ENCODE measurements at places on chromosomes 7 and 10.

DNA sequence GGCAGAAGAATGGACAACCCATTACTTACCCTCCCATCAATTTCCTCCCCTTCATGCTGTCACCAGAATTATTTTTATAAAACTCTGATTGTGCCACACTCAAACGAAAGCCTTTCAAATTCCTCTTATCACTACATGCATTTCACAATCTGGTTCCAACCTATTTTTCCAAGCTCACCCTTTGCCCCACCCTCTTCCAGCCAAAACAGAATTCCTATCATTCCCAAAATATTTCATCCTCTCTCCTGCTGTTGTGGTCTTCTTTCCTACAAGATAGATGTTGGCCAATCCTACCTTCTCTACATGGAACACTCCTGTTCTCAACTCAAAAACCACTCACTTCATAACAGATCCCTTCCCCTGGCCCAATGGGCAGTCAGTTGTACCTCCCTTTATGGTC is 111.5 kb downstream of the ELAPOR2 start:
- no peak for DNase-seq

GRCh38 chr10:95896071-95896850 is 11.5 kb upstream of the CC2D2B start:
- DNase-seq = no peak

DNA sequence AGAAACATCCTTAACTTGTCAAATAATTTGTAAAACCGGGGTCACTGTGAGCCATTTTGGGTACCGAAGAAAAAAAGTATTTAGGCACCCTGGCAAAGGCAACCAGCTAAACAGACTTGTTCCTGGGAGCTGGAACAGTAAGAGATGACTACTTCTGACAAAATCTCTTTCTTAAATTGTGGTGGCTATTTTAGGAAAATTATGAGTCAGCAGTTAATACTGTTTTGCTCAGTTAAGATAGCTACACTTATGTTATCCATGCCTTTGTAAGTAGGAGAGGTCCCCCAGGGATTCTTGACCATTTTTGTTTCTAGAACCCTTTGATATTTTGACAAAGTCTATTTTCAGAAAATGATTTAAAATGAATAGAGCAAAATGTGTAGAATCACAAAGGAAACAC is 68.7 kb downstream of the TAX1BP1 start:
- DNase-seq = no peak

DNA sequence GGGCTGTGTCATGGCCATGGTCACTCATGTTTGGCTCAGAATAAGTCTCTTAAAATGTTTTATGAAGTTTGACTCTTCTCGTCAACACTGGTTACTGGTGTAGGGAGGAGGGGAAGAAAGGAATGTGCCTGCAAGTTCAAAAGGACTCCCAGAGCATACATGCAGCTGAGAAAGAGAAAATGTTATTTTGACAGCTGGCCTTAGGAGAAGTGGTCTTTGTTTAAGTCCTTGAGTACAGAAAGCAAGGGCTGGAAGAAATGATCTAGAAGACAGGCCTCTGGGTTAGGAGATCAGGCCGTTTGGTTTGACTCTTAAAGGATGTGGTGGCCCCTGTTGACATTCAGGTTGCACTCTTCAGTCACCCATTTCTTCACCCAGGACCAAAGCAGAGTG is 245.5 kb downstream of the REEP3 start:
- DNase-seq = no peak

Measured in activated T-cell treated with anti-CD3 and anti-CD28 coated beads for 48 hours (primary cell).